Erythroblast (primary cell): ENCODE measurements at places on chromosomes 11 and 22.

DNA sequence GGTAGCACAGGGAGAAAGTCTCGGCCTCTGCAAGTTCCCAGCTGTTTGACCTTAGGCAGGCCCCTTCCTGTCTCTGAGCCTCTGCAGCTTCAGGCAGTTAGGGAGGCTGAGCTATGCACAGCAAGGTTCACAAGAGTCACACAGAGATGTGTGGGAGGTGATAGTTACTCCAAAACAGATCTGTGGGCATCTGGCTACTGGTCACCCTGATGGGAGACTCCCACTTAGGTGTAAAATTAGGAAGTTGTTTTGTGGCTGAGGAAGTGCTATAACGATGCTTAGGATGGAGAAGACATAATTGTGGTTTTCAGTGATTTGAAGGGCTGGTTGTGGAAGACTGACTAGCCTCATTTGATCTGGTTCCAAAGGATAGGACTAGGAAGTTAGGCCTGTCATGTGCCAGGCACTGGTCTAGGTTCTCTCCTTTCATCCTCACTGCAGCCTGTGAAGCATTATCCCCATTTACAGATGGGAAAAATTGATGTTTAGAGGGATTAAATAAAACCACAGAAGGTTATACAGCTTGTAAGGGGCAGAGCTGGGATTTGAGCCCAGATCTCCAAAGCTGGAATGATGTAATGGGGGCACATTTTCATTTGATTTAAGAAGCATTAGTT lies 13.5 kb downstream of the ACO2 start:
- no peak for DNase-seq

GRCh38 chr22:45987136-45987861 lies 10.3 kb upstream of the WNT7B start:
- DNase-seq = no peak

DNA sequence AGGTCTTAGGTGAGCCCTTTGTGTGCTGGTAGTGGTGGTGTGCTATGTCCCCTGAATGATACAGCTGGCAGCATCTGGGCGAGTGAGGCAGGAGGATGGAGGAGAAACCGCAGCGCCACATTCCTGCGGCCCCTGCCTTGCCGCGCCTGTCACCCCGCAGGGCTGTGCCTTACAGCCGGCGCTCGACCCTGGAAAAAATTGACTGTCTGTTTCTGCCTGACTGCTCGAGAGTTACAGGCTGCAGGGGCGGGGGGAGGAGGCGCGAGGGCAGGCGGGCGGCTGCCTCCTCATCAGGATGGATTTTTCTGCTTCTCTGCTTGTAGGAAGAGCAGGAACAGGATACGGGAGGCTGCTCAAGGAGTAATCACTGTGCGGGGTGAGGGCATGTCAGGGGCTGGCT lies 443.4 kb downstream of the MIAT start:
- DNase-seq = no peak

GRCh38 chr11:123642435-123642834 lies 12.0 kb downstream of the SCN3B start:
- DNase-seq = no peak

DNA sequence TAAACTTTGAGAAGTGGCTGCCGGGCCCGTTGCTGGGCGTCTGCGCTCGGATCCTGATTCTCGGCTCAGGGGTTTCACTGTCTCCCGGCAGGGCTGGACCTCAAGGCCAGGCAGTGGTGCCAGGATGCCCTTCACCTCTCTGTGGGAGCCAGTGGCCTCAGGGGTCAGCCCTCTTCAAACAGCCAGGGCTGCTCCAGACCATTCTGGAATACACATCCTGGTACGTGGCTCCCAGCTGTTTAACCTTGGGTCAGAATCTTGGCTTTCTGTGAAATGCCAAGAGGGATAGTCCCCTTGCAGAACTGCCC lies 70.5 kb downstream of the MPPED1 start:
- DNase-seq = no peak

- DNase-seq = no peak
Observed at GRCh38 chr22:30325724-30326254, 952 bp downstream of the TBC1D10A start.
